ENCODE measurements at places on chromosomes 6 and 20. TPM values are rescaled to one million over a fixed set of nuclear protein-coding genes. Genes with fewer than 3 reads are reported as not detected.

Gene FLRT3
- total RNA-seq = 0.30 TPM

Gene AGER
- total RNA-seq = 0.59 TPM

Gene PRIM2
- 21.7 TPM for total RNA-seq

Gene EYS
- total RNA-seq = not detected

Gene ESR1
- not detected for total RNA-seq

All from mammary microvascular endothelial cell (primary cell).